ENCODE measurements at places on chromosomes 3 and 15.

DNA sequence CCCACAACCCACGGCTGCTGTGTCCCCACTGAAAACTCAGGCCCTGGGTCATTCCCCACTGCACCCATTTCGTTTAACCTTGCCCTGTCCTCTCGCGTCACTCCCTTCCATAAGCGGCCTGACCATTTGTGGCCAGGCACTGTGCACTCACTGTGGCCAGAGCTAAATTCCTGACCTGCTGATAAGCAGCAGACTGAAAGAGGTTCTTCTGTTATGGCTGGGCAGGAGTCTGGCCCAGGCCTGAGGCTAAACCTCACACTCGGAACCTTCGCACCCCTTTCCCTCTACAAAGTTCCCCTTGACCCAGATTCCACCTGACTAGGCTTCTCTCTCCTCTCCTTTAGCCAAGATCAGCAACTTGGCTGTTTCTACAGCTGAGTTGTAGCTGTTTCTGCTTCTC is 62.3 kb downstream of the ADAMTS17 start:
- H3K4me3 ChIP-seq = no peak overlapping the region
- no peak for DNase-seq
- H3K27me3 ChIP-seq = no peaks in the 10 kb centered on the region

- H3K27ac ChIP-seq = no peak overlapping the region
- no peak for DNase-seq
- H3K4me1 ChIP-seq = peaks cover 8% of the 10 kb centered on the region
- H3K27me3 ChIP-seq = no peaks in the 10 kb centered on the region
These were observed 14.4 kb upstream of the PLSCR1 start for GRCh38 chr3:146558781-146559180.

GRCh38 chr15:85141726-85142125 is 160.1 kb downstream of the PDE8A start:
- no peaks in the 10 kb centered on the region for H3K27me3 ChIP-seq
- H3K27ac ChIP-seq = no peak overlapping the region
- H3K36me3 ChIP-seq = peaks cover 10% of the 10 kb centered on the region
- H3K4me1 ChIP-seq = no peaks in the 10 kb centered on the region
- DNase-seq = no peak

DNA sequence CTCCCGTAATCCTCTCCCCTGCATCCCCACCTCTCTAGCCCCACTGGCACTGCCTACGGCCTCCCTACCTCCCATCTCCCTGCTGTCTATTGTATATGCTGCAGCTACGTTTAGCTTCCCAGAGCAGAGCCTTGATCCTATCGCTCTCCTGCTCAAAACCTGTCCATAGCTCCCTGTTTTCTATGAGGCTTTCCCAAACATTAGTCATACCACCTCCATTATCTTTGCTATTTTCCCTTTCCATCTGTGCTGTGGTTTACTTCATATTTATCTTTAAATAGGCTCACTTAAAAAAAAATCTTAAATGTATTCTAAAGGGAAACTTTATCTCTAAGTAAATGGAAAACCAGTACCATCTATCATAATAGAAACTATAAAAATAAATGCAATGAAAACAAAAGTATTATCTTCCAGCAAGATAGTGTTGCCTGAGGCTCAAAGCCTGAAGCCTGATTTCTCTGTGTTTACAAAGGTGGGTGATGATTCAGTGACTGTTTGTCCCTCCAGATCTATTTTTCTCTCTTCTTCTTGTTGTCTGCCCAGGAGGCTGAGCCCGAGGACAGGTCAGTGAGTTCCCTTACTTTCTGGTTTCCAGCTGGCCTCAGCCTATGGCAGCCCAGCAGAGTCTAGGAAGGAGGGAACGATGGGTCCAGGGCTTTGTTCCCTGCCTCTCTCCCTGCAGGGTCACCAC is 397.1 kb upstream of the CFAP20DC start:
- H3K36me3 ChIP-seq = peaks cover 6% of the 10 kb centered on the region
- H3K27me3 ChIP-seq = no peaks in the 10 kb centered on the region
- no peak overlapping the region for H3K27ac ChIP-seq
- DNase-seq = no peak
